ENCODE measurements at places on chromosomes 7 and 10.

GRCh38 chr10:28367413-28367812, 64.5 kb upstream of the MPP7 start:
- DNase-seq: no peak

DNA sequence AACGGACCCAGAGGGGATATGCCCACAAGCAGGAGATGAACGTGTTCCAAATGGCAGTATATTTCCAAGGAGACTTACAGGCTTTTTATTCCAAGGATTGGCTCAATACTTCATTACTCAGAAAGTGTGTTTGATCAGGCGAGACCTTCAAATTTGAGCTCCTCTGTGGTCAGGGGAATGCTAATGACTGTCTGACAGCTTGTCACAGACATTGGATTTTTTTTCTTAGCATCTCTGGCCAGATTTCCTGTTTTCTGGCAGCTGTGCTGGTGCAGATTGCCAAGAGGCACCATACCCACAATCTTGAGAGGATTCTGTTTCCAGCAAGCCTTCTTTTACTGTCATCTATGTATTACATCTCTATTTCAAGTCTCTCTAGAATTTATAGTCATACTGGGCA, 93.8 kb downstream of the C1GALT1 start:
- DNase-seq: no peak

DNA sequence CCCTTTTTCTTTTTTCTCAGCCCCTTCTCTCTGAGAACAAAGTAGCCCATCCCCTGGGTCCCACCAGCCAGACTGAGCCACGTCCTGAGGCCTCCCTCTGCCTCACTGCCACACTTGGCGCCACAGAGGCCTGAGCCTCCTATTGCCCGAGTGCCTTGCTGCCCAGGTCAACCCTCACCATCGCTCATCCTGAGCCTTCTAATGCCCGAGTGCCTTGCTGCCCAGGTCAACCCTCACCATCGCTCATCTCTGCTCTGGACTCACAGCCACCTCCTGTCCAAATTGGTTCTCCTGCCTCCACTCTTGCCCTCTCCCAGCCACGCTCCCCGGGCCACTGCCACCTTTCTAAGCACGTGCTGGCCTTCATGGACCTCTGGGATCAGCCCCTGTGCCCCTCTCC, 53.2 kb upstream of the SMNDC1 start:
- DNase-seq: no peak

DNA sequence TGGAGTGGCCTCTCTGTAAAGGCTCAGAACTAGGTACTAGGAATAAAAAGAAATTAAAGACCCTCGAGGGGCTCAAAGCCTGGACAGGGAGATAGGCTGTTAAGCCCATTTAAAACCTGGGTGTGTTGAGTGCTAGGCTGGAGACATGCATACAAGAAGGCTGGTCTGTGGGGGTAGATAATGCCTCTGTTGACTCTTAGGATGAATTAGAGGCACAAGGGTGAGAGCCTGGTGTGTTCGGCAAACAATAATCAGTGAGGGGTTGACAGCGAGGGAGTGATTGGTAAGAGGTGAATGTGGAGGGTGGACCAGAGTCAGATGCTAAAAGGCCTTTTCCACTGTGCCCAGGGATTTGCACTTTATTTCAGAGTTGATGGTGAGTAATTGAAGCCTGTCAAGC, 12.7 kb downstream of the GSTO2 start:
- no peak for DNase-seq

GRCh38 chr7:7895004-7895650, 73.5 kb upstream of the GLCCI1 start:
- no peak for DNase-seq

DNA sequence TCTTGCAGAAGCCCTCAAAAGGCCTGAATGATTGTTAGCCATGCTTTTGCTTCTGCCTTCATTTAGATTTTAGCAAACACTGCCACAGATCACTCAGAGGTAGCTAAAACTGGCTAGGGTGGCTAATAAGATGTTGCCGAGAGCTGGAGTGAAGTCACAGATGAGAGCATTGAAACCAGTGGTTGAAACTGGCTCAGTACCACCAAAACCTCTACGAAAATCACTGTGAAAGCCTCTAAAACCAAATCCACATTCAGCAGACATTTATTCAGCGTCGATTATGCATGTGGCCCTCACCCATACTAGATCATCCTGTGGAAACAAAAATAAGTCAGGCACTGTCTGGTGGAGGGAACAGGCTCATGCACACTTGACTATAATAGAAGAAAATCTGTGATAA, 50.8 kb downstream of the PIK3CG start:
- no peak for DNase-seq

GRCh38 chr10:10361301-10361885, 656.3 kb upstream of the CELF2 start:
- no peak for DNase-seq

DNA sequence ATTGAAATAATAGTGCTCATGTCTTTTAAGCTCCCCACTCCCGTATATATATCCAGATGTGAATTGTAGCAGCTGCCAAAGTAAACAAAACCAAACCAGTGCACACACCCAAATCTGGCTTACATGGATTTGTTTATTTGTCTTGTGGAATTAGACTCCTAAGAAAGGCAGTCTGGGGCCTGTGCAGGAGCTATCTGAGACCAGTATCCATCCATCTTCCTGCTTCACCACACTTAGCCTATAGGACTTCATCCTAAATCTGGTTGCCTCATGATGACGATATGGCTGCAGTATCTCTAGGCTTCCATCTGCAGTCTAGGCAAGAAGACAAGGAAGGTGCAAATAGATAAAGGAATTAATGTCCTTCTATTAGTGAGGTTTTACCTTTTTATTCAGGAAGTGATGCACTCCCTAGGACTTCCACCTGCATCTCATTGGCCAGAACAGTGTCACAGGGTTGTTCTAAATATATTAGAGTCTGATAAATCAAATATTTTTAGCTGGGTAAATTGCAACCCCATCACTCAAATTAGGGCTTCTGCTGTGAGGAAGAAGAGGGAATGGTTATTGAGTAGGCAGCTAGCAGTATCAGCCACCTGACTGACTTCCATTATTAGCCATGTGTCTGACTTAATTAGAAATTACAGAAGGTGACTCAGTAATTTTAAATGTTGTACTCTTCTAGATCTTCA, 6.0 kb downstream of the WIPF3 start:
- DNase-seq: no peak

DNA sequence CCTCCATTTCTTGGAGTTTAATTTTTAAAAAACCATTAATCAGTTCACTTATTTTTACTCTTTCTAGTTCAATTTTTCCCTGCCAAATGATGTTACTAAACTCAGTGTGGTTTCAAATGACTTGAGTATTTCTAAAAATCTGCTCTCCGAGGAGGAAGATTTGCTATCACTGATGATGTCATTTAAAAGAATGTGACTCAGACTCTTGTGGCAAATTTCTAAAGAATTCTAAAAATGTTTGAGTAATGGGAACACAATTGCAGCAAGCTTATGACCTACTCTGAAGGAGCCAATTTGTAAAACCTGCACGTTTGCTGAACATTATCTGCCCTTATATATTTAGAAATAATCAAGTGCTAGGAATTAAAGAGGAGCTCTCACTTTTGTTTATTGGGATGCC, 88.6 kb downstream of the SPAG6 start:
- no peak for DNase-seq

- no peak for DNase-seq
Observed at GRCh38 chr10:129769381-129770116, 194.5 kb downstream of the EBF3 start.

DNA sequence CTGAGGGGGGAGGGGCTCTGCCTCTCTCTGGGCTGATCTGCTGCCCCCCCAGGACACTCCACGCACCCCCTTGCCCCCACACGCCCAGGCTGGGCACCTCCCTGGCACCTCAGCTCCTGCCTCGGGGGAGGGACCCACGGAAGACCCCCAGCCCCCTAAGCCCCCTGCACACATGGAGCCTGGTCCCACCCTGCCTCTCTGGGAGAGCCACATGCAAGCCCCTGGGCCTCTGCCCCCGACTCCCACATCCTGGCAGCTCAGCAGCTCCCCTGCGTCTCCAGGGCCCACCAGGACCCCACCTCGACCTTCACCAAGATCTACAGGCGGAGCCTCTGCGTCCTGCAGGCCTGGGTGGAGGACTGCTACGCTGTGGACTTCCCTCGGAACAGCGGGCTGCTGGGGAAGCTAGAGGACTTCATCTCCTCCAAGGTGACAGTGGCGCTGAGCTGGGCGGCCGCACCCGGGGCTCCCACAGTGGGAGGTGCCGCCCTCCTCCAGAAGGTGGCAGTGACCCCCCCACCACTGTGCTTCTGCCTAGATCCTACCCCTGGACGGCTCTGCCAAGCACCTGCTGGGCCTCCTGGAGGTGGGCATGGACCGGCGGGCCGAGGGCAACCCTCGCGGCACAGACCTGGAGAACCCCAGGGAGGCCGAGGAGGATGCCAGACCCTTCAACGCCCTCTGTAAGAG, 18.7 kb upstream of the UTF1 start:
- DNase-seq: no peak

- no peak for DNase-seq
Observed at GRCh38 chr7:1611708-1612241, 41.9 kb upstream of the PSMG3 start.

DNA sequence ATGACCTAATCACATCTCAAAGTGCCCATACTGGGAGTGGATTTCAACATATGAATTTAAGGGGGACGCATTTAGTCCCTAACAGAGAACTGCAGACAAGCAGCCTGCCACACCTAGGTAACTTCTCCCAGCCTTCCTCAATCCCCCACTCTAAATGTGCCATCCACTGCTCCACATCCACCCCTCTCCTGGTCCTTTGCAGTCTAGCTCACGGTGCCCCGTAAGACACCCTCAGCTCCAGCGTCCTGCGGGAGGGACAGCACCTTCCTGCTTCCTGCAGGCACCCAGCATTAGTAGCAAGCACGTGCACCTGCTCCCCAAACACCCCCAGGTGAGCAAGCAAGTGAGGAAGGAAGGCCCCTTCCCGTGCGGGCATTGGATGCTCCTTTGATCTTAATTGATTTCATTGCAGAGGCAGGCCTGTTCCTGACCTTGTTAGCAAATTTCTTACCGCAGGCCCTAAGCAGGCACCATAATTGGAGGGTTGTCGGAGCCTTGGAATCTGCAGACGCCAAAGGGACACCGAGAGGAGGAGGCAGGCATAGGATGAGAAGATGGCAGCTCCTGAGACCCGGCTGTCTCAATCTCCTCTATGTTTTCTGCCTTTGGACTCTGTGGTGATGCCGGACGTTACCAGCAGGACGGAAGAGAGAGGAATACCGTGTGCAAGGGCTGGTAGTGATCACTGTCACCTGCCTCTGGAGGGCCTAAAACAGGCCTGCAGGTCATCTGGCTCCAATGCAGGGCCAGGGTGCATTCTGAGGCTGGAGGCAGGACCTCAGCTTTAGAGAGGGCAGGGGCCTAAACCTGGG, 75.8 kb upstream of the CHST15 start:
- no peak for DNase-seq

- DNase-seq: no peak
Observed at GRCh38 chr10:61487506-61487905, 34.3 kb upstream of the TMEM26 start.

- no peak for DNase-seq
Observed at GRCh38 chr10:132265890-132266496, 41.8 kb downstream of the STK32C start.

GRCh38 chr10:117545141-117546019, 2.8 kb downstream of the EMX2 start:
- no peak for DNase-seq

- no peak for DNase-seq
Observed at GRCh38 chr10:48213047-48213446, 61.4 kb downstream of the FRMPD2 start.

GRCh38 chr7:27641581-27642230, 21.0 kb downstream of the HIBADH start:
- DNase-seq: no peak

GRCh38 chr10:22477334-22478287, 132.3 kb downstream of the SPAG6 start:
- DNase-seq: no peak

DNA sequence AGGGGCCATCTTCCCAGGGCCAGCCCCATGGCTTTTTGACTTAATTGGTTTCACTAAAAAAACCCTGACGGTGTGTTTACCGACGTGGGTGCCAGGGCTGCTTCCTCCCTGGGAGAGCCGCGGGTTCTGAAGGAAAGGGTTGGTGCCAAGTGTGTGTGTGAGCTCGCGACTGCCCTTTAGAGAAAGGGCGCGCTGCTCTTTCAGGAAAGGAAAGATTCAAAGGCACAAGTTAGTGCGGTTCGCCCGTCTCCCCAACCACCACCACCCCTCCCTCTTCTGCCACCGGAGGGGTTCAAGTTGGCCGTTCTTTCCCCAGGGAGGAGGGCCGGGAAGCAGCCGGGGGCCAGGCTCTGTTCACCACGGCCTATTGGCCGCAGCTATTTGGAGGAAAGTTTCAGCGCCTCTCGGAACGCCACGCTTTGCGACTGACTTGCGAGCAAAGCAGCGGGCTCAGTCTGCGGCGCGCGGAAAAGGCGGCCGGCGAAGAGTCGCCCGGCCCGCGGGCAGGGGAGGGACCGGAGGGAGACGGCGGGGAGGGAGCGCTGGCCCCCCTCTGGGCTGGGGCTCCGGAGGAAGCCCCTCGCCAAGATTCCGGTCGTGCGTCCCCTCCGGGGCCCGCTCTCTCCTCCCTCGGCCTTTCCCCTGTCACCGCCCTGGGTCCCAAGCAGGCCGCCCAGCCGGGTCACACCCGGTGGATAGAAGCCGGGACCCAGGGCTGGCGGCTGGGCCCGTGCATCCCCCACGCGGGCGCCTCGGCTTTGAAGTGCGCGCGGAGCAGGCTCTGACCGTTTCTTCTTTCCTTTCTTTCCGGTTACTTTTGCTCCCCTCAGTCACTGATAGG, 165.9 kb upstream of the PPP1R3A start:
- DNase-seq: no peak

DNA sequence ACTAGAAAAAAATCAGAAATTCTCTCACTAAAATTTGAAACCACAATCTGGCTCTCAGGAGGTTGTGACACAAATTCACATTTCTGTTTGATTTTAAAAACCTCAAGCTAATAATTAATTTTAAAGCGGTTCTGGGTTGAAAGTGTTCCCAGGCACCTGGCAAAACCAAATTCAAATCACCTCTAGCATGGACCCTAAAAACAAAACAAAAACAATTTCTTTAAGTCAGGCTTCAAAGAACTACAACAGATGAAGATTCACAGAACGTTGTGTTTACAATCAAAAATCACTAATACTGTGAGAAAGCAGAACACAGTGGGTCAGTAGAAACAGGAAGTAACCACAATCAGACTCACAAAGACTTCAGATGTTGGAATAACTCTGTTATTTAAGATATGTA, 7.2 kb upstream of the RELN start:
- no peak for DNase-seq

GRCh38 chr7:10655031-10655430, 318.6 kb upstream of the PHF14 start:
- no peak for DNase-seq

- no peak for DNase-seq
Observed at GRCh38 chr10:118101501-118101900, 54.8 kb upstream of the RAB11FIP2 start.

All from effector memory CD8-positive, alpha-beta T cell (primary cell).